ENCODE measurements at places on chromosomes 16 and 17. TPM values are rescaled to one million over a fixed set of nuclear protein-coding genes. Genes with fewer than 3 reads are reported as not detected.

GRCh38 chr17:1107777-1108477, 71.9 kb downstream of the ABR start:
- no peak overlapping the region for H3K27ac ChIP-seq
- no peak for DNase-seq
- H3K27me3 ChIP-seq = no peaks in the 10 kb centered on the region
- H3K4me3 ChIP-seq = no peak overlapping the region

Gene SPNS3
- not detected for total RNA-seq

DNA sequence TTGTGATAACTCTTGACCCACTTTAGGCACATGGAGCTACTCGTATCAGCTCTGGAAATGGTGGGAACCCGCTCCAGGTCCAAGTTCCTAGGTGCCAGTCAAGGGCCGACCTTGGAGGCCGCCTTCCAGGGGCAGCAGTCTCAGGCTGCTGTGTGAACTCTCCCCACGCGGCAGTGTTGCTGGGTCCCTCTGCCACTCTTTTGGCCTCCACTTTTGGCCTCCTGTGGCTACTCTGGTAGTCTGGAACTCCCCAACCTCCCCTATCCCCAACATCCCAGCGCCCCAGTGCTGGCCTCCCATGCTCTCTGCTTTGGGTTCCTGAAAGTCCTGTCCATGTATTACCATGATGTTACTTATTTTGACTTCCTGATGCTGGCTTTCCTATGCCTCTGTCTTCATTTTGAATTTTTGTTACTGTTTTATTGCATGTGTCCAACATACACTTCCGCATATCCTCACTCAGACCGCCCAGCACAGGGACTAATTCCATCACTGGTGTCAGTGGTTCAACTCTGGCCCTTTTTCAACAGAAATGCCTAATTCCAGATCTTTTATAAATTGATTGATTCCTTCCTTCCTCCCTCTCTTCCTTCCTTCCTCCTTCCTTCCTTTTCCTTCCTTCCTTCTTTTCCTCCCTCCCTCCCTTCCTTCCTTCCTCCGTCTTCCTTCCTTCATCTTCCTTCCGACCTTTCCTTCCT, 44.1 kb downstream of the COX4I1 start:
- no peaks in the 10 kb centered on the region for H3K36me3 ChIP-seq
- H3K27me3 ChIP-seq = no peaks in the 10 kb centered on the region
- no peak overlapping the region for H3K27ac ChIP-seq
- no peak for DNase-seq

DNA sequence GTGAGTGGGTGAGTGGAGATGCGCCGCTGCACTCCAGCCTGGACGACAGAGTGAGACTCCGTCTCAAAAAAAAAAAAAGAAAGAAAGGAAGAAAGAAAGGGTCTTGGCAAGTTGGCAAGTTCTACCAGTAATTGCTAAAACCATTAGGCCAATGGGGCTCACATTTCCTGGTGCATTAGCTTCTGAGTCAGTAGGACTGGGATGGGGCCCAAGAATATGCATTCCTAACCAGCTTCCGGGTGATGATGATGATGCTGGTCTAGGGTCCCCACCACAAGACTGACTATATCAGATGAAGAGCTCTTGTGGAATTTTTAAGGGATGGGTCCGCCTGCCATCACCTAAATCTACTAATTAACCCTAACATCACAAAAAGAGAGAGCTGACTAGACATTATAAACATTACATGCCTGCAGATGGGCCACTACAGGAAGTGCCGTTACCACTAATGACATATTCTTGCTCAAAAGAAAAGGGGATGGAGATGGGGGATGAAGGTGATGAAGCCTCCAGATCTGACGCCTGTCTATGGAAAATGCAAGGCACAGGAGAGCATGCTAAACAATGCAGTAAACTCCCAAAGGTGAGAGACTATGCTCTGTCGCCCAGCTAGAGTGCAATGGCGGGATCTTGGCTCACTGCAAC, 13.1 kb downstream of the MYH11 start:
- H3K4me1 ChIP-seq = peaks cover 4% of the 10 kb centered on the region
- no peak overlapping the region for H3K27ac ChIP-seq
- H3K4me3 ChIP-seq = no peak overlapping the region
- DNase-seq = no peak

Gene ZNF19
- total RNA-seq = 28.3 TPM

Gene OTOP2
- not detected for total RNA-seq

- DNase-seq = no peak
- no peaks in the 10 kb centered on the region for H3K36me3 ChIP-seq
- peaks cover 82% of the 10 kb centered on the region for H3K4me1 ChIP-seq
- no peak overlapping the region for H3K4me3 ChIP-seq
Observed at GRCh38 chr16:11101695-11102522, 154.1 kb downstream of the SOCS1 start.

DNA sequence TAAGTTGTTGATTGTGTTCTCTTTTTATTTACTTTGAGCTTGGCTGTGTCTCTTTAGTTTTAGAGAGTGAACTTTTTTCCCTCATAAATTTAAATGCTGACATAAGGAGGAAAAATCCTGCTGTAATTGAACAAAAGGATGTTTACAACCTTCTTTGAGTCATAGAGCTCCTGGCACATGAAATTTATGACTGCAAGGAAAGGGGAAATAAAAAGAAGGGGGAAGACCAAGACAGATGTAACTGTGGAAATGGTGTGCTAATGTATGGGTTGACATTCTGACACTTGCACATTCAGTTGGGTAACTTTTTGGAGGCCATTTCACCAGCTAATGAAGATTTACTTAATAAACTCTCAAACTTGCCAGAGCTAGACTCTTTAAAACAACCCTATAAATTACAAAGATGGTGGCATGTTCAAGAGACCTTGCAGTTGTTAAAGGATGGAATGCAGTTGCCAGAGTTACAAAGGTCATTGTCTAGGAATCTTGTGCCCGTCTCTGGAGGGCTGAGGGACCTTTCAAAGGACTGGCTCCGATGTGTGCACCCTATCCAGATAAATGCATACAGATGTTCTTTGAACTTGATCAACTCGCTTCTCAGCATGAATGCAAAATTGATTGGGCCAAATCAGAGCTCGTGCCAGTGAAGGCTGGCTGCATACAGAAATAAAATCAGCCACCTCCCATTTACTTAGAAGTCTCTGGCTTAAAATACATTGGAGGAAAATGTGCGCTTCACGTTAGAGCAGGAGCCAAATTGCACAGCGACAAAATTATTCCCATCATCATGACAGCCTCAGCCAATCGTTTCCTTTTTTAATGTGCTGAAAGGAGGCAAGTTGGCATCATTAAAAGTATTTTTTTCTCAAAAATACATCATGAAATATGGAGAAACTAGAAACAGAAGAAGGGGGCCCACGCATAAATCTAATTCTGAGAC, 289.0 kb upstream of the XYLT1 start:
- no peak overlapping the region for H3K4me3 ChIP-seq
- no peaks in the 10 kb centered on the region for H3K4me1 ChIP-seq
- no peak overlapping the region for H3K27ac ChIP-seq
- DNase-seq = no peak
- H3K36me3 ChIP-seq = no peaks in the 10 kb centered on the region

Gene AURKB
- not detected for total RNA-seq

GRCh38 chr17:62876673-62877405, 68.7 kb upstream of the MARCHF10 start:
- no peak overlapping the region for H3K27ac ChIP-seq
- H3K27me3 ChIP-seq = no peaks in the 10 kb centered on the region
- no peaks in the 10 kb centered on the region for H3K4me1 ChIP-seq
- H3K36me3 ChIP-seq = no peaks in the 10 kb centered on the region
- H3K4me3 ChIP-seq = no peak overlapping the region
- no peak for DNase-seq

DNA sequence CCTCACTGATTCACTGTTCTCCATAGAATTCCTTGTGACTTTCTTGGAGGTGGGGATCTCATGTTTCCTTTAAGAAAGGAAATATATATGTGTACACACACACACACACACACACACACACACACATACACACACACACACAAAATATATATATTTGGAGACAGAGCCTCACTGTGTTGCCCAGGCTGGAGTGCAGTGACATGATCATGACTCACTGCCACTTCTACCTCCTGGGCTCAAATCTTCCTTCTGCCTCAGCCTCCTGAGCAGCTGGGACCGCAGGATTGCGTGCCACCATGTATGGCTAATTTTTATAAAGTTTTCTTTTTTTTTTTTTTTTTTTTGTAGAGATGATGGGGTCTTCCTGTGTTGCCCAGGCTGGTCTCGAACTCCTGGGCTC, 45.9 kb downstream of the CDH13 start:
- H3K27me3 ChIP-seq = no peaks in the 10 kb centered on the region
- no peaks in the 10 kb centered on the region for H3K4me1 ChIP-seq
- H3K36me3 ChIP-seq = no peaks in the 10 kb centered on the region
- DNase-seq = no peak
- no peak overlapping the region for H3K27ac ChIP-seq
- H3K4me3 ChIP-seq = no peak overlapping the region

Gene PRPSAP2
- total RNA-seq = 50.8 TPM

GRCh38 chr16:78516006-78516736, 416.7 kb downstream of the WWOX start:
- peaks cover 25% of the 10 kb centered on the region for H3K4me1 ChIP-seq
- H3K36me3 ChIP-seq = no peaks in the 10 kb centered on the region
- no peak for DNase-seq
- no peak overlapping the region for H3K4me3 ChIP-seq

Data from thyroid gland (tissue), 4 donors.